Activated T-cell treated with anti-CD3 and anti-CD28 coated beads, Interleukin-2, amount 50 U/mL, for 1 hour (primary cell): ENCODE measurements at places on chromosomes 7 and 10.

GRCh38 chr7:99422186-99422585 is 13.4 kb downstream of the BUD31 start:
- no peak for DNase-seq

- no peak for DNase-seq
Observed at GRCh38 chr7:49638166-49638565, 135.3 kb upstream of the VWC2 start.

- no peak for DNase-seq
Observed at GRCh38 chr7:151869455-151869854, 7.5 kb downstream of the PRKAG2 start.

- DNase-seq: no peak
Observed at GRCh38 chr7:47604496-47604890, 22.6 kb upstream of the TNS3 start.

GRCh38 chr10:33279811-33280602 is 54.5 kb downstream of the NRP1 start:
- DNase-seq: no peak

DNA sequence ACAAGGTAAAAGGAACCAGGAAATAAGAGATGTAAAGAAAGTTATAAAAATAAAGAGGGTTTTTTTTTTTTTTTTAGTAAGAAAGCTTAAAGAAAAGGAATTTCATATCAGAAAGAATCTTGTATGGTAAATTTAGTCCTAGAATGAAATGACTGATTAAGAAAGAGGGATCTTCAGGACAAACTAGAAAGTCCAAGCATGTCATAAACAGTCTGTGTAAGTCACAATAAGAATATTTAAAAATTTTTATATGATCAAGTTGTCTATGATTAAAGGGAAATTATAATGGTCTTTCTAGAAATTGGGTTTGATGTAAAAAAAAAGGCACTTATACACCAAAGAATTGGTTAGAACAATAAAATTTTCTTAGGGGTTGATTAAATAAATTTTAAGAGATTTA is 289.5 kb downstream of the XPNPEP1 start:
- no peak for DNase-seq
